ENCODE measurements at places on chromosomes 1 and 21.

DNA sequence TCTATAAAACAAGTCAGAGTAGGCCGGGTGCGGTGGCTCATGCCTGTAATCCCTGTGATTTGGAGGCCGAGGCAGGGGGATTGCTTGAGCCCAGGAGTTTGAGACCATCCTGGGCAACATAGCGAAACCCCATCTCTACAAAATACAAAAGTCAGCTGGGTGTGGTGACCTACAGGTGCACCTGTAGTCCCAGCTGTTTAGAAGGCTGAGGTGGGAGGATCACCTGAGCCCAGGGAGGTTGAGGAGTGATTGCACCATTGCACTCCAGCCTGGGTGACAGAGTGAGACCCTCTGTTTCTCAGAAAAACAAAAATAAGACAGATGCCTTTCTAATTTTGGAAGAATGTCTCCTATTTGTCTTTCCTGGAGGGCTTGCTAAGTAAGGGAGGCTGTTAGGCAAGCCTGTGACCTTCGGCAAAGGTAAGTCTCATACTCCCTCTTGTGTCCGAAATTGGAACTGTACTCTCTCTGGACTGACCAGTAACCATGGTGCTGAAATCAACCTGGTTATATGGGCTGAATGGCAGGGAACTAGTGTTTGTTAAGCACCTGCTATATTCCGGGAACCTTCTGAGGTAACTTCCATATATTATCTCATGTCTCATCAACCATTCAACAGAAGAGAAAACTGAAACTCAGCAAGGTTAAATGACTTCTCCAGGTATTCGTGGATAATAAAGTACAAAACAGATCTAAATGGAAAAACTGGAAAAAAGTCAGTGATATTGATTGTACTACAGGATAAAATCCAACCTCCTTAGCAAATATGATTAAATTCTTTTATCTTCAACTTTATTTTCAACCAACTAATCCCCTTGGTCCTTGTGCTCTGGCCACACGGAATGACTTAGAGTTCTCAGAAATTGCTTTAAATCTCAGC lies 11.8 kb upstream of the RAB3B start:
- DNase-seq: peak; percentile 59

DNA sequence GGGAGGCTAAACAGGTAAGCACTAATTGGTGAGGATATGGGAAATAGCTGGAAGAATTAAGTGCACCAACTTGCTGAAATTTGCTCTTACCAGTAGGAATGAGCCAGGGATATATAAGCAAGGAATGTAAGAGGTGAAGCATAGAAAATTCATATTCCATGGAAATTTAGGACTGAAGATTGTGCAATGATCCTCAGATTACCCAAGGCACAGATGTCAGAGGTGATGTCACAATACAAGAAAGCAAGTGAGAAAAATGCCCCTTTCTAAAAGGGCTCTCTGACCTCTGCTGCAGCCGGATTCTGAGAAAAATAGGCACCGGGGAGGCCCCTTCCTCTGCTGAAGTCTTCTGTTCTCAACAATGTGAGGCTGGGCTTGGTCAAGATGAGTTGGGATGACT lies 112.3 kb upstream of the ZNF678 start:
- DNase-seq: no peak

DNA sequence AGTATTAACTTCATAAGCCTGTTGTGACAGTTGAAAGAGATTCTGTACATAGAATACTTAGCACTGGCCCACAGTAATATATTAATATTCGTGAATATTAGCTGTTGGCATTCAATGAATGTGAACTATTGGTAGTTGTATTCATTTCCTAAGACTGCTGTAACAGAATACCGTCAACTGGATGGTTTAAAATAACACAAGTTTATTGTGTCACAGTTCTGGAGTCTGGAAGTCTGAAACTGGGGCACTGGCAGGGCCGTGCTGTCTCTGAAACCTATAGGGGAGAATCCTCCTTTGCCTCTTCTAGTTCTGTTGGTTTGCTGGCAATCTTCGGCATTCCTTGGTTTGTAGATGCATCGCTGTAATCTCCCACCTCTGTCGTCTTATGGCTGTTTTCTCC lies 47.5 kb downstream of the OLFML3 start:
- no peak for DNase-seq

DNA sequence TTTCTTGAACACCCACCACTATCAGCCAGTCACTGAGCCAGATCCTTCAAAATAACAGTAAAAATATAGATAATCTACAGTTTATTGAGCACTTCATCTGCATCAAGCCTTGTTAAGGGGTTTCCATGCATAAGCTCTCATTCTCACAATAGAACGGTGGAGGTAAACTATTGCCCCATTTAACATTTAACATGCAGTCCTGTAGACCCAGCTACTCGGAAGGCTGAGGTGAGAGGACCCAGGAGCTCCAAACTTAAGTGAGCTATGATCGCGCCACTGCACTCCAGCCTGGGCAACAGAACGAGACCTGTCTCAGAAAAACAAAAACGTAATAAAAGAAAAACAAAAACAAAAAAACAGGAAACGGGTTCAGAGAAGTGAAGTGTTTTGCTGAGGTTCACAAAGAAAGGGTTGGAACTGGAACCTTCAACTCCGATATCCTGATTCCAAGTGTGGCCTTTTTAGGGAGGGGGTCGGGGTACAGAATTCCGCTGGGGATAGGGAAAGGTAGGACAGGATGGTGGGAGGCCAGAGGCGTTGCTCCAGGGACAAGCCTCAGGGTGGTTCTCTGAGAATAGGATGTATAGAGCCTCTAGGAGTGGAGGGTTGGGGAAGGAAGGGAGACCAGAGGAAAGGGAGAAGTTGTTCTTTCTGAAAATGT lies 11.6 kb upstream of the SESN2 start:
- no peak for DNase-seq

- no peak for DNase-seq
These were observed 5.1 kb upstream of the HES4 start for GRCh38 chr1:1004780-1005697.

DNA sequence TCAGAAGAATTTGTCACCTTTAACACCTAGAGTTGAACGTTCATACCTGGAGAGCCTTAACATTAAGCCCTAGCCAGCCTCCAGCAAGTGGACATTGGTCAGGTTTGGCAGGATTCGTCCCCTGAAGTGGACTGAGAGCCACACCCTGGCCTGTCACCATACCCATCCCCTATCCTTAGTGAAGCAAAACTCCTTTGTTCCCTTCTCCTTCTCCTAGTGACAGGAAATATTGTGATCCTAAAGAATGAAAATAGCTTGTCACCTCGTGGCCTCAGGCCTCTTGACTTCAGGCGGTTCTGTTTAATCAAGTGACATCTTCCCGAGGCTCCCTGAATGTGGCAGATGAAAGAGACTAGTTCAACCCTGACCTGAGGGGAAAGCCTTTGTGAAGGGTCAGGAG lies 52.3 kb downstream of the UBE4B start:
- DNase-seq: no peak

GRCh38 chr1:214670098-214670497 lies 67.1 kb downstream of the CENPF start:
- no peak for DNase-seq

- DNase-seq: peak; percentile 23
These were observed at the start of gene BRINP2 for GRCh38 chr1:177170756-177171535. Gene BRINP2, plus strand, starts transcription at chr1:177170958. Its CDS starts 58,919 bp downstream, at chr1:177229877.

- no peak for DNase-seq
These were observed 1.8 kb downstream of the MYCL start for GRCh38 chr1:39899611-39900538.
